Stimulated activated memory B cell treated with anti-CD40 and anti-IgM and Interleukin-4, amounts not matched to agents 10 μg/mL and 1 μg/mL and 100 μg/mL, for 72 hours (primary cell): ENCODE measurements at places on chromosomes 12 and 14.

- no peak for ATAC-seq
These were observed 1.4 kb downstream of the SYNE3 start for GRCh38 chr14:95515080-95515489.

- no peak for ATAC-seq
These were observed 31.5 kb downstream of the TIMELESS start for GRCh38 chr12:56417739-56418138.

DNA sequence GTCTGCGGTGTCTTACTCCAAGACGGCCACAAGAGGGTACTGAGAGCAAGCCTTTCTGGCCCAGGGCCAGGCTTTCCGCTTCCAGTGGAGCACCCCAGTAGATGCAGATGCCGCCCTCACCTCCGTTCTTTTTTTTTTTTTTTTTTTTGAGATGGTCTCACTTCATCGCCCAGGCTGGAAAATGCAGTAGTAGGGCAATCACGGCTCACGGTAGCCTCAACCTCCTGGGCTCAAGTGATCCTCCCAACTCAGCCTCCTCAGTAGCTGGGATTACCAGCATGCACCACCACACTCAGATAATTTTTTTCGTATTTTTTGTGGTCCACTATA is 5.6 kb upstream of the LBHD2 start:
- ATAC-seq = peak; percentile 74

DNA sequence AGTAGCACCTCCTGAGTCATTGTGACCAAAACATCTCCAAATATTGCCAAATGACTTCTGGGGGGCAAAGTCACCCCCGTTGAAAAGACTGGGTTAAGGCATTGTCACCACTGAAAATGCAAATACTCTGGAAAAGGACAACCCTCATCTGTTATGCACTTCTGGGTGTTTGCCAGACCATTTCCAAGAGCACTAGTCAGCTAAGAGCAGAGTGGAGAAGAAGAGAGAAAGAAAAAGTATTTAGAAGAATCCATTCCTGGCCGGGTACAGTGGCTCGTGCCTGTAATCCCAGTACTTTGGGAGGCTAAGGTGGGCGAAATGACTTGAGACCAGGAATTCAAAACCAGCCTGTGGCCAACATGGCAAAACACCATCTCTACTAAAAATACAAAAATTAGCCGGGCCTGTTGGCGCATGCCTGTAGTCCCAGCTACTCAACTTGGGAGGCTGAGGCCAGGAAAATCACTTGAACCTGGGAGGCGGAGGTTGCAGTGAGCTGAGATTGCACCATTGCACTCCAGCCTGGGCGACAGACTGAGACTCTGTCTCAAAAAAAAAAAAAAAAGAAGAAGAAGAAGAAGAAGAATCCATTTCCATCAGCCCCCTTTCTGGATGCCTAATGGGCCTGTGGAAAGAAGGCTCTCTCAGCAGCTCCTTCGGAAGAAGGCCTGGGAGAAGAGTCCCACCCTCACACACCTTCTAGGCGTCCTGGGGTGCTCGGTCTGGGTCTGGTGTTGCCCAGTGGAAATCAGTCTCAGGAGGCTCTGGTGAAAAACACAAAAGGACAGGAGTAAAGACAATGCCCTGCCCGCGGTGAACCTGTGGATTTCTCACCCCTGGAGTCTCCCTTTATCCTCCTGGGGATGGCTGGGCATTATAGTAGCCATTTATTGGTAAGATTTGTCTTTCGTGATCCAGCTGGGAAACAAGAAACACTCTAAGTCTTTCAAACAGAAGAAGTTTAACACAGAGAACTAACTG is 3.5 kb upstream of the LTBR start:
- ATAC-seq = no peak

- peak; percentile 61 for ATAC-seq
These were observed 59.4 kb downstream of the DDX51 start for GRCh38 chr12:132084621-132085290.

DNA sequence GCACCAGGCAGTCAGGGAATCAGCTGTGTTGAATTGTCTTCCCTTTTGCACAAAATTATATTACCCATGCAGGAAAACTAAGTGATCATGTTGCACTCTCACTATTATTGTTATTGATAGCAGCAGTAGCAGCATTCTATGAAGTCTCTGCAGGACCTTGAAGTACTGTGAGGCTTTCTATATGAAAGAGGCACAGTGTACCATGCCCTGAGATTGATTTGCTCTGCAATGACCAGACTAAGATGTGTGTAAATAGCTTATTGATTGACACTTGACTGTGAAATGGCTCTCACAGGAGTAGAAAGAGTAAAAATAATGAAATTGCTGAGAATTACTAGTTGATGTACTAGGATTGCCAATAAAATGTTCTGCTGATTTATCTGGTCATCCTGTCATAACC is 99.9 kb downstream of the KICS2 start:
- ATAC-seq = no peak

DNA sequence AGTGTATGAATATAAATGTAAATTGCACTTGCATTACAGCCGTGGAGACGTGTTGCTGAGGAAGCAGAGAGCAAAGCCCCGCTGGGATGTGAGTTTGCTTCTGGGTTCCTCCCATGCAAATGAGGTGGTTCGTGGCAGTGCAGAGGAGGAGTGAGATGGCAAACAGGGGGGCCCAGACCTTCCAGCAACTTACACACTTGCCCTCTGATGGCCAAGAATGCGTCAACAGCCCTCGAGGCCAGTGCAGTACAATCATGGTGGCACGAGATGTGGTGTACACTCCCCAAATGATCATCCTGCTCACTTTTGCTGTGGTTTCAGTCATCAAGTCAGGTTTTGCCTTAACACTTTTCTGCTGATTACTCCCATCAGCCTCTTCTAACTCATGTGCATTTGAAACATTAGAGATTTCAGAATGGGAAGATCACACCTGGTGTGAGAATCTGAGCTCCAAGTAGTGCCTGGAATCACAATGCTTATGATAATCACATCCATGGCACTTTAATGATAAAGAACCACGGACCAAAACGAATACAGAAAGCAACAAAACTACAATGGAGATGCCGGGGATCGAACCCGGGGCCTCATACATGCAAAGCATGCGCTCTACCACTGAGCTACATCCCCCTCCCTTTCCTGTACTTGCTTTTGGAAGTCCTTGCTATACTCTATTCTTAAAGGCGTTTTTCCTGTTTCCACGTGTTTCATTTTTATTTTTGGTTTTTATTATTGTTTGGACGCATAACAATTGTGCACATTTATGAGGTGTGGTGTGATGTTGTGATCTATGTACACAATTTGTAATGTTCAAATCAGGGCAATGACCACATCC is 7.0 kb upstream of the UBC start:
- peak; percentile 84 for ATAC-seq

- no peak for ATAC-seq
These were observed 127.3 kb downstream of the RFLNA start for GRCh38 chr12:124422142-124422569.

DNA sequence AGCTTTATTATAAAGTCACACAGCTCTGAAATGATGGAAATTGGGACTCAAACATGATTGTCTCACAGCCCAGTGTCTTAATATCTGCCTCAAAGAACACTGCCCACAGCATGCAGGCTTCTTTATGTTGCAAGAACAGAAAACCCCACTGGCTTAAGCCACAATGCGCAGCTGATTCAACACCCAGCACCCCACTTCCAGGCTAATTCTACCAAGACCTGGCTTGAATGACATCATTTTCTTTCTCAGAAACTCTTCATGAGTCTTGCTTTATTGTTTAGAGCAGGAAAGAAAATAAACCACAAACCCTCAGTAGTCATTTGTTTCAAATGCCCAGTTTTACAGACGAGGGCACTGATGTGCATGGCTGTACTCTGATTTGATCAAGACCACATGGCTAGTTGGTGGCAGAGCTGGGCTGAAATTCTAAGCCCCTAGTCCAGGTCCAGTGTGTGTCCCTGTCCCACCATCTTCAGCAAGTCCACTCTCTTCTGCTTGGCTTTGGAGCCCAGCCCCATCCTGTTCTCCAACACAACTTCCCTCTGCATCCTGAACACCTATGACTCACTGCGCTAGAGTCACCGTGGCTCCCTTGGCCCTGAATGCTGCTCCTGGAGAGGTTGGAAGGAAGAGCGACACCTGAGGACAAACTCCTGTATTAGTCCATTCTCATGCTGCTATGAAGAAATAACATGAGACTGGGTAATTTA is 50.3 kb upstream of the SRSF5 start:
- ATAC-seq = no peak

DNA sequence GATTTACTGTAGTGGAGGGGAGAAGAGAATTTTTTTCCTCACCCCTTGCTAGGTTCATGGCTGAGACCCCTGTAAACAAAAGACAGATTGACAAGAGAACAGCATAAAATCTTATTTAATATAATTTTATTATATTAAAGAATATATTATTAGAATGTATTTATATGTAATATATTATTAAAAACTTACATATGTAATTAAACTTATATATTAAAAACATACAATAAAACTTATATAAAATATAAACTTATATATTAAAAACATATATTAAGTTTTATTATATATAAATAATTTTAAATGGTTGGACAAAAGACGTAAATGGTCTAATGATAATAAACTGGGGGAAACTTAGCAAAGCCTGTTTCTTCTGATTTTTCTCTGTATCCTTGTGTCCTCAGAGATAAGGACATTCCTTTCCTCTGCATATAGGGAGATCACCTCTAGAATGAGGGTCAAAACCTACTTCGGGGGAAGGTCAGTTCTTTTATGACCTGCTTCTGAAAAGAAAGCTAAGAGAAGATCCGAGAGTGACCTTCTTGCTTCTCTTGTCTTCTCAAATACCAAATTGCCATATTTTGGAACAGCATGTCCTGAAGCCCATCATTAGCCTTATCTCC is 8.9 kb upstream of the PPM1H start:
- ATAC-seq = no peak

DNA sequence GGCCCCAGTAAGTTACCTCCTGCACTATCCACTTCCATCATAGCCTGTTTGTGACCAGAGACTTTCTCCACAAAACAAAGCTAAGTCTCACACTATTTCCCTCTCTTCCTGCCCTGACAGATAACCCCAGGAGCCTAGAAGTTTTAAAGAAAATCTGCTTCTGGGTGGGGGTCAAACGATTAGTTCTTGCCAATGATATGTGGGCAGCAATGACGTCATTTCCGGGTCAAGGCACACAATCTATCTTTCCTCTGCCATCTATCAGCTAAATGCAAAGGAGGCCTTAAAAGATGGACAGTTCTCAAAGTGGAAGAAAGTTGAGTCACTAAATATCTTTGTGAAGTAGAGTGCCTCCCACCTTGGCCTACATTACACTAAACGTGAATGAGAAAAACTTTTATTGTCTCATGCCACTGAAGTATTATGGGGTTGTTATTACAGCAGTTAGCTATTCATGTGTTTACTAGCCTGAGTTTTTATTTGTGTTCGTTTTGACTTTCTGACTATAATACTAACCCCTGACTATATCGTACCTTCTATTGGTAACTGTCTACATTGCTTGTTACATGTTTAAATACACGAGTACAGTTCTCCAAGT is 86.2 kb downstream of the DENND5B start:
- no peak for ATAC-seq

DNA sequence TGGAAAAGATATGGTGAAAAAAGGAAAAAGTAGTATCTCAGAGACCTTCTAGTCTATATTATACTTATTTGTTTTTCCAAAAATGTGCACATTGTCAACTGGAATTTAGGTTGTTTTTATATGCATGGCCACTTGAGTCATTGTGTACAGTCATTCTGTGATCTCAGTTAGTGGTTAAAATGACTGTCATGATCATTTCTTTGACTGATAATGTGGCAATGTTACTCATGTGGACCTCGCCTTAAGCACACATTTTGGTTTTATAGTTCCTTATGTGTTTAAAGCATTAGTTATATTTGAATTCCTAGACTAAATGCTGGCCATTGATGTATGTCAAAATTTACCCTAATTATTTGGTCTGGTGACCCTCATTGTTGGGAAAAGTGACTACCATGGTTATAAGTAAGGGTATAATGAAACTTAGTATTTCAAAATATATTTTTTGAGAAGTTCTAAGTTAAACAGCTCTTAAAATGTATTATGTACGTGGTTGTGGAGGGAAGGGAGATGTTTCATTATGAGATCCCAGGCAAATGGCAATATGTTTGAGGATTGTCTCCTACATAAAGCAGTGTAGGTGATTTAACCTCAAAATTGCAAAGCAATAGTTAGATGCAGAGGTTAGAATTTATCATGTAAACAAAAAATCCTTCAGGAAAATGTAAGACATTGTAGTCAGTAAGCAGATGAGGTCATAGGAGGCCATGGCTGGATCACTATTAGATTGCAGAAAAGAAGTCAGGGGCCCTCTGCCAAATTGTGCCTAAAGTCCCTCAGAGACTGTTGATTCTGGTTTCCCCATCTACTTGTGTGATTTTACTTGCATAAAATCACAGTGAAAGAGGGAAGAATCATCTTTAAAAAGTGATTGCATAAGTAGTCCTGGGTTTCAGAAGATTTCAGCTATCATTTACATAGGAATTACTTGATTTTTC is 17.5 kb downstream of the PNMA1 start:
- peak; percentile 90 for ATAC-seq

DNA sequence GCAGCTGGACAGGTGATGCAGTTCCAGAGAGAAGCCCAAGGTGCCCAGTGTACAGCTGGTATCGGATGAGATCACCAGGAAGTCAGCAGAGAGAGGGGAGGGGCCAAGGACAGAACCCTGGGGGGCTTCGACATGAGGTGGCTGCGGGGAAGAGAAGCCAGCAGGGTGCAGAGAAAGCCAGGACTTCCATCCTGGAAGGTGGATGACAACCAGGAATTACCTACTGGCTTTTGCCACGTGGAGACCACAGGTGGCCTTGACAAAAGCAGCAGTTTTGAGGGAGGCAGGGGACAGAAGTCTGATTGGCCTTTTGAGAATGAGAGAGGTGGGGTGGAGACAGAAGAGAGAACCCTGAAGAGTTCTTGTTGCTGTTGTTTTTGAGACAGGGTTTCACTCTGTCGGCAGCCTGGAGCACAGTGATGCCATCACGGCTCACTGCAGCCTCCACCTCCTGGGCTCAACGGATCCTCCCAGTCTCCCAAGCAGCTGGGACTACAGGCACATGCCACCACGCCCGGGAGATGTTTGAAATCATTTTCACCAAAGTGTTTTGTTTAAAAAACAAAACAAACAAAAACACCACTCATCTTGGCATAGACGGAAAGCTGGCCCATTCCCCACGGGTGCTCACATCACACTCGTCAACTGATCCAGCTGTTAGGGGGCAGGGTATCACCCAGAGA is 35.2 kb downstream of the CDC42BPB start:
- no peak for ATAC-seq

DNA sequence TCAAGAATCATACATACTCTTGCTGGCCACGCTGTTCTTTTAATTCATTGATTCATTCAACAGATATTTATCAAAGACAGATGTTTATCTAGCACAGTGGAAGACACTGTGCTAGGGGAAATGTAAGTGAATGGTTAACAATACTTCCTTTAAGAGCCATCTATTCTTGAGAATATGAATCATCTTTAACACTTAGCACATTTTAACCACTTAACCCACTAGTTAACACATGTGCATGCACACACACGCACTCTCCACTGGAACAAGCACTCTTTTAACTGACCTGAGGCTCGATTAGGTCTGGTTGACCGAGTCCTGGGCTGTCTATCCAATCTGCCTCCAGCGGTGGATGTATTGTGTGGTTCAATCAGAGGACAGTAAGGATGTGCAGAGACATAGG is 34.6 kb downstream of the LMNTD1 start:
- no peak for ATAC-seq

- no peak for ATAC-seq
These were observed 185.5 kb upstream of the FAR2 start for GRCh38 chr12:28963554-28963953.
